Fibroblast of the aortic adventitia (primary cell): ENCODE measurements at places on chromosomes 4 and X. TPM values are rescaled to one million over a fixed set of nuclear protein-coding genes. Genes with fewer than 3 reads are reported as not detected.

DNA sequence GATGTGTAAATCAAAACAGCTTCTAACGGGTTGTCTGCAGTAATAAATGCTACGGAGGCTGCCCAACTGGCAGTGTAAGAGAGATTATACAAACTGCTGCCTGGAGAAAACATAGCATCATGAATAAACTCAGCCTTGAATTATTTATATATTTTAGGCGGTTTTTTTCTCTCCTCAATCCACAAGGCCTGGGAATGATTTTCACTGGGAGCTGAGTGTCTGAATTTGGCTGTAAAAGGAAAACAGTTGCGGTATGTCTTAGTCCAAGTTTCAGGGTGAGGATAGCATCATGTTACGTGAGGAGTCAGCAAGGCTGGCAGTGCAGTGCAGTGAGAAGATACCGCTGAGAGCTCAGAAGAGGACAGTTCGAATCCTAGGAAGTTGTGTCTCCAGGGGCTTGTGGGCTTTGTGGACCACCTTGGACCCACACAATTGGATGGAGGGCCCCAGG lies 291.5 kb upstream of the BOD1L1 start:
- DNase-seq, result peak; percentile 97

DNA sequence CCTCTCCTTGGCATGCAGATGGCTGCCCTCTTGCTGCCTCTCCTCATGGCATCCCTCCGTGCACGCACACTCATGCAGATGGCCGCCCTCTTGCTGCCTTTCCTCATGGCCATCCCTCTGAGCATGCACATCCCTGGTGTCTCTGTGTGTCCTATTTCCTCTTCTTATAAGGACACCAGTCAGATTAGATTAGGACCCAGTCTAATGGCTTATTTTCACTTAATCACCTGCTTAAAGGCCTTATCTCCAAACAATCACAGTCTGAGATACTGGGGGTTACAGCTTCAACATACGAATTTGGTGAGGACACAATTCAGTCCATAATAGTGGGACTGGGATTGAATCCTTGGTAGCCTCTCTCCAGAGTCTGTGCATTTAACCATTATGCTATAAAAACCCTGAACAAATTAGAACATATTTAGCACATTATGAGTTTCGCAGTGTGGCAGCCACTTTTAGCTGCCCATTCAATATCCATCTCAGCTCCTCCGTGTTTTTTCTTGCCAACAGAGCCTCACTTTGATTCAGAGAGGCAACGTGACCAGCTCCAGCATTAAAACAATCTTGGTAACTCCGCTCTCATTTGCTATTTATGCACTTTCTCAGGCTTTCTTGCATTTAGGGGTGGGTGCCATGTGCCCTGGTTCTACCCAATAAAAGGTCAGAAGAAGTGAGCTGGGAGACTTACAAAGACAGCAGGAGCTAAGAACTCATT lies 26.2 kb upstream of the TMEM150C start:
- no peak for DNase-seq

DNA sequence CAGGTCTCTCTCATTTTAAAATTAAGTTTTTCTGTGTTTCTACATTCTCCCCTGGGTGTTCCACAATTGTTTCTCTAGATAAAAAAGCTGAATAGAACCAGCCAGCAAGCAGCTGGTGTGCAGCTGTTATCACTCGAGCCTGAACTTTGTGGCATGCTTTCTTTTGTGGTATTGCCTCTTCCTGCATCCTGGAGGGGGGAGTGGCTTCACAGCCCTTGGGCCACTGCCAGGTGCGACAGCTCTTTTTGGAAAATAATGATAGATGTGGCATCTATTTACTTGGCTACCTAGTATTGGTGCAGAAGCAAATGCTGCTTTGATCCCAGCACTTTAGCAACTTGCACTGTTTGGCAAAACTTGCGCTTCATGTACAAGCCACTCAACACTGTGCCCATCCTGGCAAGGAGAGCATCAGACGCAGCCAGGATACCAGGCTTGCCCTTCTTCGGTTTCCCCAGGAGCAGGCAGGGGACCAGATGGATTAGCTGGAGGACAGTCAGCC lies 69.4 kb downstream of the HMGB2 start:
- DNase-seq, result peak; percentile 82

GRCh38 chrX:107374831-107375230 lies 74.6 kb upstream of the FRMPD3 start:
- DNase-seq, result no peak

GRCh38 chr4:8274765-8275547 lies 5.4 kb downstream of the HTRA3 start:
- peak; percentile 97 for DNase-seq

GRCh38 chr4:185654965-185655554 lies 119.8 kb upstream of the PDLIM3 start:
- DNase-seq, result no peak

GRCh38 chrX:2640436-2641150 lies 50.5 kb upstream of the CD99 start:
- DNase-seq, result peak; percentile 30

DNA sequence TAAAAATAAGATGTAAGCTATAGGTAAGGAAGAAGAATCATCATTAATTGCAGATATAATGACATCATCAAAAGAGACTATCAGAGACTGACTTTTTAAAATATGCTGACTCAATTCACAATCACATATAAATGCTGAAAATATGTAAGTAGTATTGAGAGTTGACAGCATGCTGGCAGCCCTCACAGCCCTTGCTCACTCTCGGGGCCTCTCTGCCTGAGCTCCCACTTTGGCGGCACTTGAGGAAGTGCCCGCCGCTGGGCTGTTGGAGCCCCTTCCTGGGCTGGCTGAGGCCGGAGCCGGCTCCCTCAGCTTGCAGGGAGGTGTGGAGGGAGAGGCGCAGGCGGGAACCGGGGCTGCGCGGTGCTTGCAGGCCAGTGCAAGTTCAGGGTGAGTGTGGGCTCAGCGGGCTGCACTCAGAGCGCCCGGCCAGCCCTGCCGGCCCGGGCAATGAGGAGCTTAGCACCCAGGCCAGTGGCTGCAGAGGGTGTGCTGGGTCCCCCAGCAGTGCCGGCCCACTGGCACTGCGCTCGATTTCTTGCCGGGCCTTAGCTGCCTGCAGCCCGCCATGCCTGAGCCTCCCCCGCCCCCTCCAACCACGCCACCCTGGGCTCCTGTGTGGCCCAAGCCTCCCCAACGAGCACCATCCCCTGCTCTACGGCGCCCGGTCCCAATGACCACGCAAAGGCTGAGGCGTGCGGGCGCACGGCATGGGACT lies 68.9 kb downstream of the RAB28 start:
- no peak for DNase-seq

- DNase-seq, result no peak
Observed at GRCh38 chr4:118114720-118115119, 80.4 kb downstream of the NDST3 start.

GRCh38 chr4:95183656-95184408 lies 364.9 kb downstream of the UNC5C start:
- no peak for DNase-seq

- DNase-seq, result no peak
Observed at GRCh38 chr4:41643331-41643730, 105.2 kb downstream of the PHOX2B start.

- peak; percentile 65 for DNase-seq
Observed at GRCh38 chr4:128675083-128675482, 134.4 kb upstream of the JADE1 start.

DNA sequence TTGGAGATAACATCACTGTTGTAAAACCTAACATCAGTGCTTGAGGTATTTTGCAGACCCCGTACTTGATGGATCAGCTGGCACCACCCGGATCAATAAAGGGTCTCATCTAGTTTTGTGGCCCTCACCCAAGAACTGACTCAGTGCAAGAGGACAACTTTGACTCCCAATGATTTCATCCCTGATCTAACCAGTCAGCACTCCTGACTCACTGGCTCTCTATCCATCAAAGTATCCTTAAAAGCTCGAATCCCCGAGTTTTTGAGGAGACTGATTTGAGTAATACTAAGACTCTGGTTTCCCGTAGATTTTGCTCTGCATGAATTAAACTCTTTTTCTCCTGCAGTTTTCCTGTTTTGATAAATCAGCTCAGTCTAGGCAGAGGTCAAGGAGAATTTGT lies 2498.1 kb downstream of the PCDH7 start:
- DNase-seq, result peak; percentile 1

- peak; percentile 44 for DNase-seq
Observed at GRCh38 chr4:186808630-186809018, 85.0 kb upstream of the FAT1 start.

DNA sequence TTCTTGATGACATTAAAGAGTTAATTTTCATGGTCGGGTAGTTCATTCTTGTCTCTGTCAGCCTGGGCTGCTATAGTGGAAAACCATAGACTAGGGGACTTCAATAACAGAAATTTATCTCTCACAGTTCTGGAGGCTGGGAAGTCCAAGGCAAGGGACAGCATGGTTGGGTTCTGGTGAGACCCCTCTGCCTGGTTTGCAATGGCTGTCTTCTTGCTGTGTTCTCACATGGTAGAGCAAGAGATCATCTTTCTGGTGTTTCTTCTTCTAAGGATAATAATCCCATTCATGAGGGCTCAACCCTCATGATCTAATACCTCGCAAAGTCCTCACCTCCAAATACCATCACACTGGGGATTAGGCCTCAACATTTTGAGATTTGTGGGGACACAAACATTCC lies 50.1 kb downstream of the RHOH start:
- no peak for DNase-seq

The USP17L13 gene
- not detected in 2 replicates for total RNA-seq

The PDCL2 gene
- total RNA-seq, result not detected in 2 replicates

The WDFY3 gene
- 26.8 and 86.9 TPM in 2 replicates for total RNA-seq

The IBSP gene
- total RNA-seq, result not detected in 2 replicates

The BEX5 gene
- 0.09 TPM in 1 of 2 replicates, not detected in the other for total RNA-seq

The GPR50 gene
- total RNA-seq, result not detected in 2 replicates

The HHIP gene
- 3.8 and 16.0 TPM in 2 replicates for total RNA-seq

The APBB2 gene
- total RNA-seq, result 41.5 and 75.8 TPM in 2 replicates
